Mononuclear cell (primary cell): ENCODE measurements at places on chromosomes 3 and 15. TPM values are rescaled to one million over a fixed set of nuclear protein-coding genes. Genes with fewer than 3 reads are reported as not detected.

Gene SLC28A2
- not detected for total RNA-seq

Gene THAP10
- total RNA-seq, result 0.10 TPM

Gene PLA2G4E
- total RNA-seq, result not detected

Gene BTBD1
- total RNA-seq, result 77.3 TPM

Gene ANP32A
- 52.8 TPM for total RNA-seq

Gene GPR149
- total RNA-seq, result not detected

Gene LEKR1
- 9.4 TPM for total RNA-seq

Gene GPR62
- 0.10 TPM for total RNA-seq

Gene ASB14
- 0.10 TPM for total RNA-seq

Gene ZBTB11
- 96.2 TPM for total RNA-seq

Gene RHCG
- not detected for total RNA-seq

Gene TM4SF18
- total RNA-seq, result under 0.01 TPM

Gene HAPLN3
- 30.7 TPM for total RNA-seq

Gene CPEB1
- total RNA-seq, result not detected

Gene SLC22A13
- not detected for total RNA-seq

Gene P3H2
- 0.84 TPM for total RNA-seq

Gene TRIM59
- 21.0 TPM for total RNA-seq

Gene EPHA6
- total RNA-seq, result not detected

Gene NPAP1
- not detected for total RNA-seq

Gene HTR3E
- total RNA-seq, result not detected
